ENCODE measurements at places on chromosomes 3 and 15.

- no peak for DNase-seq
These were observed 158.1 kb downstream of the SSR3 start for GRCh38 chr3:156396851-156397250.

DNA sequence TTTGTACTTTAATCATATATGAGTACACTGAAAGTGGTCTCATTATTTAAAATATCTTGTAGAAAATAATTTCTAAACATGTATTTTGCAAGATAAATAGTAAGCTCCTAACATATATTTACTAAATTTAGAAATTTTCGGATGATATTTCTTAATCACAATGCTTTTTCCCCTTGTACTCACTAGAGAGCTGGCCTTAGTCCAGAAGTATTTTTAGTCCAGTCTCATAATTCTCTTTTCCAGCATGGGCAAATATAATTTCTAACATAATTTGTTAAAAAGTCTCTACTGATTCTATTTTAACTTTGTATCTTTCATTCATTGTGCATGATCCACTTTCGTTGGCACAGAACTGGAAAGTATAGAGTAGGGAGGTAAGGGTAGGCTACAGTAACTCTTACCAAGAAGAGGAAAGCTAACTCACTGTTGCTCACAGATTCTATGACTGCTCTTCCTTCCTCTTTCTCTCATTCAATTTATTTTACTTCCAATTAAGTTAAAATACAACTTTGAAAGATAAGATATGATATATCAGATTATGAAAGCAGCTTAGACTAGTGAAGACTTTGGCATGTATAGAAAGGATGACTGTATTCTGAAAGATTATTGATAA, 39.3 kb downstream of the FGF7 start:
- DNase-seq = no peak

DNA sequence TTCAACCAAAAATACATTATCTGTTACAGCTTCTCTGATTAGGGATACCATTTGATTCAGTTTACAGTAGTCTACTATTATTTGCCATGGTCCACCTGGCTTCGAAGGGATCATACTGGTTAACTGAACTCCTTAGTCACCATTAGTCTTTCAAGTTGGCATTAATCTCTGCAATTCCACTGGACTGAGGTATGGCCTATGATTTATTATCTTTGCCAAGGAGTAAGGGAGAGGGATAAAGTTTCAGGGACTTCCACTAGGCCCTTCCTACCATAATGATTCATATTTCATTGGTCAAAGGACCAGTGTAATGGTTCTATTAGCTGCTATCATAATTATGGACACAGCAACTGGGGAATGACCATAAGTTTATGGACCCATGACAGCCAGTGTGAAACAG, 7.3 kb upstream of the CMSS1 start:
- DNase-seq = no peak

GRCh38 chr3:101781166-101781565, 2.2 kb downstream of the NXPE3 start:
- no peak for DNase-seq

DNA sequence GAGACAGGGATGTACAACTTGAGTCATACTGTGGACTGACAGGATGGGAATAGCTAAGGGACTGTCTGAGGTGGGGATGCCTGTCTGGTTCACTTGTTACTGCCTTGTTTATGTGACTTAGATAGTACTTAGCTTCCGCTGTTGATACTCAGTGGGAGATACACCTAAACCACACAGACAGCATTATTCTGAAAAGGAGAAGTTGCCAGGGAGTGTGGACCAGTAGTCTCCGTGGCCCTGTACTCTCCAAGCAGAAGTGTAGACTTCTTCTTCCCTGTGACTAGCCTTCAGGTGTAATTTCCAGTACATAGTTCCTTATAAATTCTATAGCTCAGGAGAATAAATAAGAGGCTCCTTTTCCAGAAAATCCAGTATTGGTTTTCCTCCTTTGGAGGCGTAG, 5.1 kb downstream of the HIGD2B start:
- DNase-seq = no peak

DNA sequence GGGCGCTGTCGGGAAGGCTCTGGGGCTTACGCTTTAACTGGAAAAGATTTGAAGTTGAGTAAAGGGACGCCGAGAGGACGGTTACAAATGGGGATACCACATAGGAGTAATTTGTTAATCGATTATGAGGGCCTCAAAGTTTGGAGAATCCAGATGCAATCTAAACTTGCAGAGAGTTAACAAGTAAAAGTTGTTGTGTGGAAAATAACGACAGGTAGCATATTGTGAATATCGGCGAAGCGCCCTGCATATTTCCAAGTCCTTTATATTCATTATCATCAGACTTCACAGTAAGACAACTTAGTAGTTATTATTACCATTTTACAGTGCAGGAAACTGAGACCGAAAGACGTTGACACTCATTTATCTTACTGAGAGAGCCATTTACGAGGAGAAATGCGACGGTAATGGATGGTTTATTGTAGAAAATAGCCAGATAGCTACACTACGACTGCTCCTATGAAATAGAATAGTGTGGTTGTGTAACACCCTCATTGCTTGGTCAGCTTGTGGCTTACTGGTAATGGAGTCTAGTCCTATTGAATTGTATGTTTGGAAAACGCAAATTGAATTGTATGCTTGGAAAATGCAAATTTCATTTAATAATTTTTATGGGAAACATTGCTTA, 700 bp downstream of the MKRN2 start:
- no peak for DNase-seq

GRCh38 chr3:38653685-38654537, 4.4 kb upstream of the SCN5A start:
- no peak for DNase-seq

- DNase-seq = no peak
These were observed 50.3 kb downstream of the PSMD6 start for GRCh38 chr3:63972987-63973386.

GRCh38 chr3:99176169-99176964, 274.9 kb upstream of the DCBLD2 start:
- no peak for DNase-seq

DNA sequence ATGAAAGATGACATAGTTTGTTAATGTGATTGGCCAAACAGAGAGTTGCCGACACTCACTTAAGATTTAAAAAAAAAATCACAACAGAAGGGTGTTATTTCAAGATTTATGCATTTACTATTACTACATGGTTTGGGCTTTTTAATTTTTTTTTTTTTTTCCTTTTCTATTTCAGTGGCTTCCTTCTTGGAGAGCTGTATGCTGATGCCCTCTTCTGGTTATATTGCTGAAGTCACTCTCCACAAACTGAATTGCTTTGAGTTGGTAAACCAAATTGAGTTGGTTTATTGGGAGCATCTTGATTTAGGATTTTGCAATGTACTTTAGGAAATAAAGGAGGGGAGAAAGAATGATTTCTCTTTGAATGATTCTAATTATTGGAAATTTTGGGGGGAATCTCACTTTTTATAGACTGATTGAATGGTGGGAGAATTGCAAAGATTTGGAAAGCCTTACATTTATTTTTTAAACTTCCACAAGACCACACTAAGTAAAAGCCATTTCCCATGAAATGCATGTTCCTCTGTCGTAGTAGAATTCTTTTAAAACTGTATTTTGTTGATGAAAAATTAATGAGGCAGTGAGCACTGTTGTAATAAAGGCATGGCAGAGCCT, 186.6 kb upstream of the FEZF2 start:
- no peak for DNase-seq

- DNase-seq = no peak
These were observed 63.6 kb downstream of the PCSK6 start for GRCh38 chr15:101425787-101426365.

GRCh38 chr15:67253549-67254237, 768 bp downstream of the AAGAB start:
- no peak for DNase-seq

- DNase-seq = no peak
These were observed 301.1 kb upstream of the LRRFIP2 start for GRCh38 chr3:37475435-37475834.

DNA sequence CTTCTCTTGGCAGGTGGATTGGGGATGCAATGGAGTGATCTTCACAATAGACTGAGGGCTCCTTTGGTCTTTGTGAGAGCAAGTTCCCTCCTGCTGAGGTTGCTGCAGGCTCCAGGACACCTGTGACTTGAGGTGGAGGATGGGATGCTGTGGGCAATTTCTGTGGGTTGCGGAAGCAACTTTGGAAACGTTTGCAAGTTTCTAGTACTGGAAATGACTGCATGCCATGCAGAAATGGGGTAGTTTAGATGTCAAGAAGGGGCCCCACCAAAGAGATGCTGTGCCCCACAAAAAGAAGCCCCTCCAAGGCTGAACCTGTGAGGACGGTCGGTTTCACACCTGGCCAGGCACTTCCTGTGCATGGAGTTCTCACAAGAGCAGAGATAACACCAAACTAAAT, 80.4 kb upstream of the XCR1 start:
- DNase-seq = no peak

Measured in activated CD8-positive, alpha-beta memory T cell treated with anti-CD3 and anti-CD28 coated beads for 1 hour (primary cell).